ENCODE measurements at places on chromosomes 11 and 22.

GRCh38 chr11:111512296-111513239 lies at the start of gene BTG4:
Gene BTG4, minus strand, starts transcription at chr11:111512386. Its CDS starts 13,610 bp downstream, at chr11:111498776.
- DNase-seq, result no peak

GRCh38 chr11:36775130-36775529 lies 177.1 kb upstream of the RAG2 start:
- no peak for DNase-seq

- DNase-seq, result no peak
Measured at GRCh38 chr11:115939104-115939730, 435.0 kb upstream of the CADM1 start.

DNA sequence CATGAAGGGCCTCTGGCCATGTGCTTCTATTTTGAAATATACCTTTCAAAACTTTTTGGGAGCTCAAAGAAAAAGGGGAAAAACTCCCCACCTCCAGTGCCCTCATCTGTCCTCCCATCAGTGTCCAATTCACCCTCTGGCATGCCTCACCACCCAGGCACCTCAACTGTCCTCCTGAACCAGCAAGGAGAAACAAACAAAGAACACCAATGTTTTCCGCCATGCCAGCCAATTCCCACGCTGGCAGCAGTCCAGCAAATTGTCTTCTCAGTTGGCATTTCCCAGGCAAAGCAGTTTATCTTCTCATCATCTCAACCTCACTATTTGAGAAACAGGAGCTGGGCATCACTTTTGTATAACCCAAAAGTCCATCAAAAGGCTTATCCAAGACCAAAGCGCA lies 496.9 kb downstream of the SOX6 start:
- no peak for DNase-seq

GRCh38 chr22:47337161-47337621 lies 574.7 kb downstream of the TBC1D22A start:
- DNase-seq, result no peak

DNA sequence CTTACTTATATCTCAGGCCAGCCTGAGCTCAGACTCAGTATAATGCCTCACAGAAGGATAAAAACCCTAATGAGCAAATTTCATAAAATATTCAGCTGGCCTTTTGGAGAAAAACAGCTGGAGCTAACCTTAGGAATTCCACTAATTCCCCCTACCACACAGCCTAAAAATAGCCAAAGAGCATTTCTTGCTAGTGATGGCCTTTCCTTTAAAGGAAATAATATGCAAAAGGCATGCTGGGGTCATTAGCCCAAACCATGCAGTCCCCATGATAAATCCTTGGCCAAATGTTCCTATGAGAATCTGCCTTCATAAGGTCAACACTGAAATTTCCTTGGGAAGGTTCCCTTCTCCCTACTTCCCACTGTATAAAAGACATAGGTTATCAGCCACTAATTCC lies 38.2 kb downstream of the SYTL2 start:
- no peak for DNase-seq

DNA sequence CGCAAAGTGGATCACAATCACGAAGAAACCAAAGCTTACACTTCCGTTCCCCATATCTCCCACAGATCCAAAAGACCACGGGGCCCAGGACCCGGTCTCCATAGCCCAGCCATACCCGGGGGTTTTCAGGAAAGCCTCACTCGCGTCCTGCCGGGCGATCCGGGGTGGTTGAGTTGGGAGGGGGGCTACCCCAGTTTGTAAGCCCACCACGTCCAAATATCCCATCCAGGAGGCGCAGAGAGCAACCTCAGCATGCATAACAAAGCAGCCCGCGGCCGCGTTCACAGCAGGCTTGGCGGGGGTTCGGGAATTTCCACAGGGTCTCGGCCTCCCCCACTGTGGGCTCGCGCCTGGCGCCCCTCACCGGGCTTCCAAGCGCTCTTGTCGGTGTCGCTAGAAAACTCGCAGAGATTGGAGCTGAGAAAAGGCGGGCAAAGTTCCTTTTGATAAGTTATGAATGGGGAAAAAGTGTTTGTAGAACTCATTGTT lies 9.5 kb downstream of the SDF2L1 start:
- DNase-seq, result peak; percentile 52

- DNase-seq, result no peak
Measured at GRCh38 chr22:39917776-39918495, 17.1 kb downstream of the GRAP2 start.

- no peak for DNase-seq
Measured at GRCh38 chr11:107583629-107584195, 7.2 kb upstream of the ELMOD1 start.

- no peak for DNase-seq
Measured at GRCh38 chr11:60849641-60850520, 5.9 kb downstream of the PTGDR2 start.

DNA sequence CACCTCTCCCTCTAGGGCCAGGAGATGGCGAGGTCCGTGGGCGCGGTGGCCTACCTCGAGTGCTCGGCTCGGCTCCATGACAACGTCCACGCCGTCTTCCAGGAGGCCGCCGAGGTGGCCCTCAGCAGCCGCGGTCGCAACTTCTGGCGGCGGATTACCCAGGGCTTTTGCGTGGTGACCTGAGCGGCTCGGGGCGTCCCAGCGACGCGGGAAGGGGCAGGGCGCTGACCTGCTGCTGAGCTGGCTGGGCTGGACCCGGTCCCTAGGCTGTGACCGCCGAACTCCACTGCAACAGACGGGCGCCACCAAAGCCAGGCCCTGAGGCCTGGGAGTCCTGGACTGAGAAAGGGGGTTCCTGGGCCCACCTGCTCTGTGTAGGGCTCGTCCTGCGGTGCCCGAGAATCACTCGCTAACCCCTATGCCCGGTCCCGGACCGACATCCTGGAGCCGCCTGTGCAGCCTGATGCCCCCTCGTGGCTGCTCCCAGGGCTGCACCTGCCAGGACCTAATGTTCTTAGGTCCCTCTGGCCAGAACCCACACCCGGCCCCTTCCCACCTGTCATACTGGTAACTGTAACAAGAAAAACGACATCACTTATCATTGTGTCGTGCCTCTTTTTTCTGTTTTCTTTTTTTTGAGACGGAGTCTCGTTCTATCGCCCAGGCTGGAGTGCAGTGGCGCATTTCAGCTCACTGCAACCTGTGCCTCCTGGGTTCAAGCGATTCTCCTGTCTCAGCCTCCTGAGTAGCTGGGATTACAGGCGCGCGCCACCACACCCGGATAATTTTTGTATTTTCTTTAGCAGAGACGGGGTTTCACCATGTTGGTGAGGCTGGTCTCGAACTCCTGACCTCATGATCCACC lies 15.0 kb downstream of the RHOD start:
- DNase-seq, result peak; percentile 85

DNA sequence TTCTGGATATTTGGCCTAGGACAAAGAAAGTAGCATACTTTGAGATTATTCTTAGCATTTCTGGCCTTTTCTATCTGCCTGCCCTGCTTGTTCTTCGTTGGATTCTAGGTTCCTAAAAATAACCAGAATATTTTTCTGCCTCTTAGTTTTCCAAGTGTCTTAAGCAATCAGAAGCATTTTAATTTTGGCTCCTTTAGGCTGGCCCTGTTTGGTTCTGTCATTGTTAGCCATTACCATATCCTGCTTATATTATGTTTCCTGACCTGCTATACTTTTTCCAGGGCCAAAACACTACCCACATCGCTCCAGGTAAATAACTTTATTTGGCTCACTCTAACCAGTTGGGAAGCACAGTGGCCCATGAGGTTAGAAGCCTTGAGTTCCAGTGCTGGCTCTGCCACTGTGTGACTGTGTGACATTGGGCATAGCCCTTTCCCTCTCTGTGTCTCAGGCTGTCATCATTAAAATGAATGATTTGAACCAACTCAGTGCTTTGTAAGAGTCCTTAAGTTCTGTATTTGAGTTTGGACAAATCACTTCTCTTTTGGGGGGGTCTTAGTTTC lies 91.1 kb downstream of the STIM1 start:
- DNase-seq, result no peak

DNA sequence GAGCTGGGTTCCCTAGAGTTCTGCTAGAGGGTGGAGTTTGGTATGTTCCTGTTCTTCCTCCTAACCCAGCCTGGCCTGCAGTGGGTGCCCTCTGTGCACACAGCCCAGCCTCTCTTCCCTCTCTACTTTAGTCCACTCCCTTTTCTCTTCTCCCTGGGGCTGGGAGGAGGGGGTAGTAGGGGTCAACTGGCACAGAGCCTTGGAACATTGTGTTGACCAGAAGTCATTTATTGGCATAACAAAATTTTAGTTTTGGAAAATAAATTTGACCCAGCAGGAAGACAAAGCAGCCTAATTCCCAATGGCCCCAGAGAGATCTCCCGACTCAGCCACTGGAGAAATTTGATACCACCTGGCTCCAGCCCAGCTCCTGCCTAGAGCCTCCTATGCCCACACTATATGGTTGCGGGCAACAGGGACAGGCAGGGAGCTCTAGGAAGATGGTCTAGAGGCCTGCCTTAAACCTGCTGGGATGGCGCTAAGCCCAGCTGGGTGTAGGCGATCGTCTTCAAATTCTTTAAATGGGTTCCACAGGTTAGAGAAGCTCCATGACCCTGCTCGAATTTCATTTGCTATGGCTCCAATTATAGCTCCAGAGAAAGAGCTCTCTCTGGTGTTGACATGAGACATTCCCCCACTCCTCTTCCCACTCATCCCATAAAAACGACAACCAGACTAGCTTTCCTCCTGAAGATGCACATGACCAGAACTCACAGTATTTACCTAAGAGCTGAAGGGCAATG lies 9.9 kb downstream of the PCSK7 start:
- no peak for DNase-seq

- no peak for DNase-seq
Measured at GRCh38 chr22:46021577-46021976, 44.6 kb upstream of the WNT7B start.

DNA sequence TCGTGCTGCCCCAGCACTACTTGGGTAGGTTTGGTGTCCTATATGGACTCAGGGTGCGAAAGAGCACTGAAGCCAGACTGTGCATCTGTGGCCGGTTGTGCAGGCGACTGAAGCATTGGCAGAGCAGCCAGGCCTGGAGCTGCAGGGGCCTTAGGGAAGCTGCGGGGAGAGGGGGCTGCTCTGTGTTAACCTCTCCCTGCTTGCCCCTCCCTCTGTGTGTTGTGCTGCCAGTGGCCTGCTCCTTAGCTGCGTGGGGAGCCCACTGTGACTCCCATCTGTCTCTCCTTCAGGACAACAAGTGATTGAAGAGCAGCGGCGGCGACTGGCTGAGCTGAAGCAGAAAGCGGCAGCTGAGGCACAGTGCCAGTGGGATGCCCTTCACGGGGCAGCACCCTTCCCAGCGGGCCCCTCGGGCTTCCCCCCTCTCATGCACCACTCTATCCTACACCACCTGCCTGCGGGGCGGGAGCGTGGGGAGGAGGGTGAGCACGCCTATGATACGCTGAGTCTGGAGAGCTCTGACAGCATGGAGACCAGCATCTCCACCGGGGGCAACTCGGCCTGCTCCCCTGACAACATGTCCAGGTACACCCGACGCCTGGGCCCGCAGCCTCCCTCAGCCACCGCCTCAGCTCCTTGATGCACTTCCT lies 34.3 kb downstream of the TREH start:
- no peak for DNase-seq

GRCh38 chr11:72042064-72042745 lies 38.1 kb downstream of the NUMA1 start:
- DNase-seq, result no peak

GRCh38 chr11:31651822-31652221 lies 142.3 kb downstream of the ELP4 start:
- DNase-seq, result no peak

GRCh38 chr11:82521427-82521826 lies 212.2 kb downstream of the FAM181B start:
- no peak for DNase-seq

- DNase-seq, result no peak
Measured at GRCh38 chr11:18193010-18193409, 20.4 kb downstream of the MRGPRX4 start.

DNA sequence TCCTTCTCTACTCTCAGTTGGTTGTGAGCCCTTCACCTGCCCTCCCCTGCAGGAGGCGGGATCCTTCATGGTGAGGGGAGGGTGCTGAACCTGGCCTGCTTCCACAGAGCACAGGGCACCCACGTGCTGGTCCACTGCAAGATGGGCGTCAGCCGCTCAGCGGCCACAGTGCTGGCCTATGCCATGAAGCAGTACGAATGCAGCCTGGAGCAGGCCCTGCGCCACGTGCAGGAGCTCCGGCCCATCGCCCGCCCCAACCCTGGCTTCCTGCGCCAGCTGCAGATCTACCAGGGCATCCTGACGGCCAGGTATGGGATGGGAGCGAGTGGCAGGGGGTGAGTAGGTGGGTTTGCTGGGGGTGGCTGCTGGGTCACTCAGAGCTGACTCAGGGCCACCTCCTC lies 6.3 kb downstream of the SSH3 start:
- no peak for DNase-seq

- no peak for DNase-seq
Measured at GRCh38 chr22:29187831-29188230, 17.9 kb upstream of the EMID1 start.

DNA sequence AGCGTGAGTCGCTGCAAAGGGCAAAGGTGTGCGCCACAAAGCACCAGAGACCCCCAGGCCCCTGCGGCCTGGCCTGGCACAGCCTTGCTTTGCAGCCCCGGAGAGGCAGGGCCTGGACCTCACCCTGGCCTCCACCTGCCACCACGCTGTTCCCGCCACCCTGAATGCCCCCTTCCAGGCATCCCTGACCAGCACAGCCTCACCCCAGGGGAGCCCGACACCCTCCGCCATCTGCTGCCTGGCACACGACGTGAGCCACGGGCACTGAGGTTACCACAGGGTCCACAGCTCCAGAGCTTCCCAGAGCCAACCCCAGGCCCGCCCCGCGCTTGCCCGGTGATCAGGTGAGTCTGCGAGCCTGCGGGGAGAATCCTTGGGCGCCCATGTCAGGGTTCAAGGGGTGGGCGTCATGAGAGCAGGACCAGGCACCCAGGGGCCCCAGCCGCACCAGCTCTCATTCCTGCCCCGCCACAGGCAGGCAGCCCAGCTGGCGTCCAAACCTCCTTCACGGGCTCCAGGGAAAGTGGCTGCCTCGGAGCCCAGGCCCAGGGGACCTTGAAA lies 171.3 kb downstream of the BRD1 start:
- DNase-seq, result no peak

DNA sequence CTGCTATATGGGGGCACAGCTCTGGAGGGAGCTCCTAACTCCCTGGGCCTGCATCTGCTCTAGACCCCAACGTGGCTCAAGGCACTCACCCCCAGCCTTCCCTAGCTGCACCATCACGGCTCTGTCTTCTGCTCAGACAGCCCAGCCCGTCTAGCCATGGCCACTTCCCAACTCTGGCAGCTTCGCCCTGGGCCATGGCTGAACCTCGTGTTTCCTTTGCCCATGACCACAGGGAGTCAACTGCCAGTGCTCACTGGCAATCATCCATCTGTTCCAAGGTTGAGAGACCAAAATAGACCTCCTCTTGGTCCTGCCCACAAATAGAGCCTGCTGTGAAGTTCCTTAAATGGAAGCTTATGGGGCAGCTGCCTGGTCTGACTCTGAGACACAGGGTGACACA lies 5.4 kb downstream of the LMO1 start:
- no peak for DNase-seq

DNA sequence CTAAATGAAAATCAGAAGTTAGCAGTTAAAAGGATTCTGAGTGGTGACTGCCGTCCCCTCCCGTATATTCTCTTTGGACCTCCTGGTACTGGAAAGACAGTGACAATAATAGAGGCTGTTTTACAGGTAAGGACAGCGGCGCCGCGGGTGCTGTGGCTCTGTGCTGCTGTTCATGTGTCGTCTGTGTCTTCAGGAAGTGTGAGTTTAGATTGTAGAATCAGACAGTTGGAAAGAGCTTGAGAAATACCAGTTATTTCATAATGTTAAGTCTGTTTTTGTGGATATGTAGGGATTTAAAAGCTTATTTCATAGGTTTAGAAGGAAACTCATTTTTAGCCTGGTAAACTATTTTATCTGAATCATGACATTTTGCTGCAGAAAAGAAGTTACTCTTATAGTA lies 27.4 kb upstream of the PANX2 start:
- no peak for DNase-seq

- peak; percentile 43 for DNase-seq
Measured at GRCh38 chr11:120564573-120565311, 53.2 kb downstream of the GRIK4 start.

Measured in activated CD8-positive, alpha-beta memory T cell treated with anti-CD3 and anti-CD28 coated beads, Interleukin-2, amount 10 ng/mL, durations not matched to agents 7 days and 5 days (primary cell).